NAMALWA (cell line): ENCODE measurements at places on chromosomes 5 and 9.

DNA sequence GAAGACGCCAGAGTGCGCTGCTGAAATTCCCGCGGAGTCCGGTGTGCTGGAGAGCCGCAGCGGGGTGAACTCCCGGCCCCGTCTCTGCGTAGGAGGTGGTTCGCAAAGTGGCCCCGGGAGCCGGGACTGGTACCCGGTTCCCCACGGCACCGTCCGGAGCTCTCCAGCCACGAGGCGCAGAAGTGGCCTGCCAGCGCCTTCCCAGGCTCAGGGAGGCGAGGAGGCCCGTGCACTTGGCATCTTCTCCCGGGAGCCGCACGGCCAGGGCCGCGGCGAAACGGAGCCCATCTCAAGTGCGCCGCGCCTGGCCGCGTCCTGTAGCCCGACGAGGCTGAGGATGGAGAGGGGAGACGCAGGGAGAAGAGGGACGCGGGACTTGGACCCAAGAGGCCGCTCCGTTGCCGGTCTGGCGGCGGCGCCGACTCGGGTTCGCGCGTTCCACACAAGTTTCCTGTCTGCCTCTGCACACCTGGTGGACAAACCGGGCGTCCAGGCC, 1.1 kb upstream of the IRX1 start:
- no peak for DNase-seq

- no peak for DNase-seq
These were observed 33.8 kb upstream of the LECT2 start for GRCh38 chr5:135988546-135988945.

- no peak for DNase-seq
These were observed 211.3 kb upstream of the KLF4 start for GRCh38 chr9:107700847-107701246.

GRCh38 chr9:133320421-133320881, 15.5 kb downstream of the SURF6 start:
- DNase-seq = no peak

- no peak for DNase-seq
These were observed 155.5 kb downstream of the TENT4A start for GRCh38 chr5:6868575-6869215.

- no peak for DNase-seq
These were observed 5.6 kb downstream of the P4HA2 start for GRCh38 chr5:132221781-132222648.

GRCh38 chr5:153542536-153542935, 52.1 kb downstream of the GRIA1 start:
- DNase-seq = no peak

DNA sequence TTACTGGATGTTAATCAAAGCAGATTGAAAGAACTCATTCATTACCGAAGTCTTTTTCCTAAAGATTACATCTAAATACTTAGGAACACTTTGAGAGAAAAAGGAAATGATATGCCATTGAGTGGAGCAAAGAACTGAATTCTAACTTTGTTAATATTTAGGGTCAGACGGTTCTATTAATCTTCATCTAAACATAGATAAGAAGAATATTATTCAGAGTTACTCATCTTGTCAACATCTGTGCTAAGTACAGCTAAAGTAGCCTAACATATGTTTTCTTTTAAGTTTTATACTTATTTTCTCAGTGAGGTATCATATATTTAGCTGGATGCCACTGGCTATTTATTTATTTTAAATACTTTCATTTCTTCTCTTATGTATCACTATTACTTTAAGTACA, 1763.7 kb downstream of the EFNA5 start:
- DNase-seq = no peak

DNA sequence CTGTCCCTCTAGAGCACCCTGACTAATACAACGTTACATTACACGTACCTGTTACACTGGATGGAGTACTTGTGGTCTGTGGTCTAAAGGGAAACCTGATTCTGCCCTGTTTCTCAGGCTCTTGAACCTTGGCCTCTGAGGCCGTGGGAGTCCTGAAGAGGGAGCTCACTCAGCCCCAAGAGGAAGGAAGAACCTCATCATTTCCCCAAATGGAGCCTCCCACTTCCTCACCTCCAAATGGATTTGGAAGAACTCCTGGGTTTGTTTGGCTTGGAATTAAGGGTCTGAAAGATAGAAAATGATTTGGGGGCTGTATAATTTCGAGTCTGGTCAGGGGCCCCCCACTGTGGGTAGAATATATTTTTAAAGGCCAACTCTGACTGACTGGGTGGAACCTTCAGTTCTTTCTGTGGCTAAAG, 200.2 kb downstream of the SEMA6A start:
- DNase-seq = no peak

GRCh38 chr9:92966518-92966800, 19.1 kb downstream of the FGD3 start:
- DNase-seq = no peak

DNA sequence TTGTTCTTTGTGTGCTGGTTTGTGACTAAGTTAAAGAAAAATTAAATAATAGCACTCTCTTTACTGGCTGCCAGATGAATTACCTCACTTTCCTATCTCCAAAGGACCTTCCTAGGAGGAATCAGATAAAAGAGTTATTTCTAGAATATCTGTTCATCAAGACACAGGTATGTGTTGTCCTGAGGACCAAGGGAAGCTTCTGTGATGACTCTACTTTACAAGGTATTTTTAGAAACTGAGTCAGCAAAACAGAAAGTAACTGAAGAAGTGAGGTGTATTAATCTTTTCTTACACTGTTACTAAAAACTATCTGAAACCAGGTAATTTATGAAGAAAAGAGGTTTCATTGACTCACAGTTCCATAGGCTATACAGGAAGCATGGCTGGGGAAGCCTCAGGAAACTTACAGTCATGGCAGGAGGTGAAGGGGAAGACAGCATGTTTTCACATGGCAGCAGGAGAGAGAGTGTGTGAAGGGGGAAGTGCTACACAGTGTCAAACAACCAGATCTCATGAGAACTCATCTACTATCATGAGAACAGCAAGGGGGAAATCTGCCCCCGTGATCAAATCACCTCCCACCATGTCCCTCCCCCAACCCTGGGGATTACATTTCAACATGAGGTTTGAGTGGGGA, 189.2 kb upstream of the DMAC1 start:
- DNase-seq = no peak

- no peak for DNase-seq
These were observed 86.0 kb downstream of the ZNF608 start for GRCh38 chr5:124660229-124661093.

GRCh38 chr9:72134801-72135200, 14.4 kb upstream of the GDA start:
- no peak for DNase-seq

DNA sequence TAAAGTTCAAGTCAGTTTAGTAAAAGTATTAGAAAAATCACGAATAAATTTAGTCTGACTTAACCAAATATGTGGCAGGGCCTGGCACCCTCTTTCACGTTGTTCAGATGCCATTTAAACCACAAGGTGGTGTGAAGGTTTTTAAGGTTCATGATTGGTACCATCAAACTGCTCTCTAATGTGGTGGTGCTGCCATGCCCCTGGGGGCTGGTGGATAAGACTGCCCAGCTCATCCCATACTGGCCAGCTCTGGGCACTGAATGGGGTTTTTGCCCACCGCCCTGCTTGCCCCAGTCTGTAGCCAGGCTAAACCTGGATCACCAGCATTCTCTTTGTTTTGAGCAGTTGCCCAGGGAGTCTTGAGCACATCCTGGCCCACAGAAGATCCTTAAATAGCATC, 159.3 kb downstream of the GABBR2 start:
- DNase-seq = no peak

- no peak for DNase-seq
These were observed 19.6 kb downstream of the SPRY4 start for GRCh38 chr5:142305211-142305610.

DNA sequence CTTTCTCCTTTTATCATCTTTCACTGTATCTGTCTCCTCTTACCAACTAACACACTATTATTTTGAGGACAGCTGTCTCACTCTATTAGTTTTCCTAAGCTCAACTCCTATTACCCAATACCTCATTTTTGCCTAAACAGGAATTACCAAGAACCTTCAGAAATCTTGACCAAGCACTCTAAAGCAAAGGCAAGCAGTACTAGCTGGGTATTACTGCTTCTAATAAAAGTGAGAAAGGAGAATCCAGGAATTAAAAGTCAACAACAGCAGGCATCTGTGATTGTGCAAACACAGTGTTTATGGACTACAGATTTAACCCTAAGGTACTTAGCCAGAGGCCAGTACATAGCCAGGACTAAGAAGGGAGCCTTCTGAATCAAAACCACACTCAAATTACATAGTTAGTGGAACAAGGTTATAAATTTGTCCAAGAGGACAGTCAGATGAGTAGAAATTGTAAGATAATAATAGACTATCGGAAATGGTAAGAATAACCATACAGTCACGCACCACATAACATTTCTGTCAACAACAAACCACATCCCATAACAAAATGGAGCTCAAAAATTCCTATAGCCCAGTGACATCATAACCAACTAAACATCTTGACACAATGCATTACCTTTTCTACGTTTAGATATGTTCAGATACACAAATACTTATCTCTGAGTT, 8.3 kb downstream of the RFX3 start:
- no peak for DNase-seq

GRCh38 chr9:36018891-36019720, 17.6 kb upstream of the RECK start:
- DNase-seq = no peak

- no peak for DNase-seq
These were observed 224.6 kb upstream of the PLPPR1 start for GRCh38 chr9:100803956-100804355.

- no peak for DNase-seq
These were observed at the start of gene DMRT1 for GRCh38 chr9:841371-842209. Gene DMRT1 (plus strand): TSS chr9:841697. CDS start chr9:841839, 142 bp downstream.

GRCh38 chr5:55625913-55626312, 86.2 kb downstream of the SLC38A9 start:
- no peak for DNase-seq

DNA sequence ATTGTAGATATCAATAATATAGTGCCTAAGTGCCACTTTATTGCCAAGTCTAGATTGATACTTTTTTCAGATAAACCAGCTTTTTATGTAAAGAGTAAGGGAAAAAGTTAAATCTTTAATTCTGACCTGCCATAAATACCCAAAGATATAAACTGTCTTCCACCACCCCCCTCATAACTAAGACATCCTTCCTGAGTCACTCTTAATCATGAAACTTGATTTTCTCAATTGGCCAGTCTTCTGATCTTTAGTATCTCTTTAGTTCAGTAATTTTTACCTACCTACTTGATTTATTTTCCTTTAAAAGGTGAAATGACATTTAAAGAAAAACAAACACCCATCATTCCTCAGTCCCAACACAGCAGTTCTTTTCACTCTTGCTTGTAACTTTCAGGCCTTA, 21.8 kb downstream of the C5orf22 start:
- no peak for DNase-seq

DNA sequence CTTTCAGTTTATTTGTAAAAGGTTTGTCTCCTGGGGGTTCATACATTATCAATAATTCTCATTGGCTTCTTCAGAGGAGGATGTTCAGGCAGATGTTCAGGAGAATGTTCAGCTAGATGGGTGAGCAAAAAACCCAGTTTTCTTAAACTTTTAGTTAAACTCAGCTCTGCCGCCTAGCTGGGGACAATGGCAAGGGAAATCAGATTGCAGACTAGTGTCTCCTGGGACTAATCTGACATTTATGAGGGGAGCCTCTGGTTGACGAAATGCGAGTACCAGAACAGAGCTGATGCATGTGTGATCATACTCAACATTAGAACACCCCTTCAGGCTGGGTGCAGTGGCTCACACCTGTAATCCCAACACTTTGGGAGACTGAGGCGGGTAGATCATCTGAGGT, 314.4 kb downstream of the ARL15 start:
- DNase-seq = no peak

DNA sequence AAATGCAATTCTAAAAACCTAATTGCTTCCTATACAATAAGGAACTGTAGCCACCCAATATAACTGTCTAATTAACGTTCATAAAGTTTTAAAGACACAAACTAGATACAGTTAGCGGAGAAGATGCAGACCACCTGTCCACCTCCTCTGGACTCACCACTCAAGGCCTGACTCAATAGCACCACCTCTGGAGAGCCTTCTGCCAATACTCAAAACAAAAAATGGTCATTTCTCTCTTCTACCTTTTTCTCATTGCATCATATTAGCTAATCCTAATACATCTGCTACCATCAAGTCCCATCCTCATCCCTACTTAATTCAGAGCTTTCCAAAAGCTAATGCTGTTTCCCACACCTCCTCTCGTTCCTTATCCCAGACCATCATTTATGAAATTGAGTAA, 159.9 kb downstream of the MLLT3 start:
- DNase-seq = peak; percentile 13

DNA sequence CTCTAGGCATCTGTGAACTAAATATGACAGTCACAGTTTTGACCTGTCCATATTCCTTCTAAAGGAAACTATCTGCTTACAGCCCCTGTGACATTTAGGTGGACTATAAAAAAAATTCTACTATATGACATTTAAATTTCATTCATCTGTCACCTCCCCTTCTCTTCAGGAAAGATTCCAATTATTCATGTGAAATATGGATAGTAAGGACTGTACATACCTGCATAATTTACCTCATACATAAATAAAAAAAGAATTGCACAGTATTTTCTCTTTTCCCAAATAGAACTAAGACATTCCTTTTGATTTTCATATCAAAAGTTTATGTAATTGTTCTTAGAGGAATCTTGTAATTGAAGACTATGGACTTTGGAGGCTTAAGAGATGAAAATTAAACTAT, 192.3 kb upstream of the GRIN3A start:
- no peak for DNase-seq

GRCh38 chr9:124218438-124218982, 39.2 kb upstream of the NEK6 start:
- DNase-seq = peak; percentile 94

- DNase-seq = no peak
These were observed 55.0 kb upstream of the IER5L start for GRCh38 chr9:129232839-129233591.

- no peak for DNase-seq
These were observed 23.4 kb downstream of the ANKRA2 start for GRCh38 chr5:73542020-73542419.

DNA sequence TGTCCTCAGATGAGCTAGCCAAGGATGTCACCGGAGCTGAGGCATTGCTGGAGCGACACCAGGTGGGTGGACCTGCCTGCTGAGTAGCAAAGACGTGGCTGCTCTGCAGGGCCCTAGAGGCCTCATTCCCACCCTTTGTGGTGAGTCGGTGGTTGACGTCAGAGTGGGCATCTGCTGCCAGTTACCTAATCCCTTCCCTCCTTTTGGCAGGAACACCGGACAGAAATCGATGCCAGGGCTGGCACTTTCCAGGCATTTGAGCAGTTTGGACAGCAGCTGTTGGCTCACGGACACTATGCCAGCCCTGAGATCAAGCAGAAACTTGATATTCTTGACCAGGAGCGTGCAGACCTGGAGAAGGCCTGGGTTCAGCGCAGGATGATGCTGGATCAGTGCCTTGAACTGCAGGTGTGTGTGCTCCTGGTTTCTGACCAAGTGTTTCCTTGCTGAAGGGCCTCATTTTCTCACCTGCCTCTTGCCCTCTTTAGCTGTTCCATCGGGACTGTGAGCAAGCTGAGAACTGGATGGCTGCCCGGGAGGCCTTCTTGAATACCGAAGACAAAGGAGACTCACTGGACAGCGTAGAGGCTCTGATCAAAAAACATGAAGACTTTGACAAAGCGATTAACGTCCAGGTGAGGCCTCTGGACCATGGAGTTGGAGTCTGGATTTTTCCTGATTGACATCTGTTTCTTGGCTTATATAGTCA, 48.9 kb downstream of the DYNC2I2 start:
- DNase-seq = no peak

- DNase-seq = no peak
These were observed 14.4 kb downstream of the PDE6A start for GRCh38 chr5:149930043-149930748.
